Stimulated activated CD4-positive, alpha-beta T cell treated with anti-CD3 and anti-CD28 coated beads, Interleukin-1b, Interleukin-23, amount 100 ng/mL, for 1 hour (primary cell): ENCODE measurements at places on chromosomes 4 and X.

- no peak for DNase-seq
These were observed 440.4 kb downstream of the SPRY1 start for GRCh38 chr4:123836851-123837595.

GRCh38 chr4:147755561-147756295 is 23.8 kb downstream of the ARHGAP10 start:
- no peak for DNase-seq

DNA sequence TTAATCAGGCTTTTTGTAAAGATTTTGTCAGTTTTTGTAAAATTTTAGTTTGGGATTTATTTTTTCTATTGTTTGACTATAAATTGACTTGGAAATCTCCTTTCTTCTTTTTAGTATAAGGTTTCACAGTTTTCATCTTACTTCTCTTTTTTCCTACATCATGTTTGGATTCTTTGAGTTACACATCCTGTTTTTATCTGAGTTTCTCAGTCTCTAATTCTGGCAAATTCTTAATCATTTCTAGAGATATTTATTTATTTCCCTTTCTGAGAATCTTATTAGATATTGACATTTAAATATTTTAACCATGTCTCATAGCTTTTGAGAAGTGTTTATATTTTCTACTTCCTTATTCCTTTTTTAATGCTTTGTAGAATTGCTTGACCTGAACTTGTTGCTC is 20.7 kb downstream of the USP53 start:
- DNase-seq, result no peak

DNA sequence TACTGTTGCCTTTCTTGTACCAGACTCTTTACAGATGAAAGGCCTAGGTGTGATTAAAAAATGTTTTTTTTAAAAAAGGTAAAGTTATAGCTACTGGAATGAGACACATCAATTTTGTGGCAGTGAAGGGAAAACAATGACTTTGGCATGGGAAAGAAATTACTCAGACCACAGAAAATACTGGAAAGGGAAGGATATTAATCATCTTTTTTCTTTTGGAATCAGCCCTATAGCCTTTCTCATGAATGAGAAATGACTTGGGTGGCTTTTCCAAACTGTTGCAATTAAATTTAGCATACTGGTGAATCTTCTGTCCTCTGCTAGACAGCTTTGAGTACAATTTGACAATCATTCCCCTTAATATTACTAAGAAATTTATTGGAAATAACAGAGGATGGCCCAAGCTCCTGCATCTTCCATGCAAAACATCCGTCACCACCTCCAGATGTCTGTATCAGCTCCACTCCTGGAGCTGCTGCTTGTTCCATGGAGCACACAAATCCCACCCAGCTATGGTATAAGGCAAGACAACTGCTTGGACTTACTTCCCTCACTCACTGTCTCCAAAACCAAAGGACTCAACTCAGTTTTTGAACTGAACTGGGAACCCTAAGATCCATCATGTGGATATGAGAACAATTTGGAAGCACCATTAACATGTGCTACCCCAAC is 97.6 kb upstream of the ARSJ start:
- no peak for DNase-seq

GRCh38 chr4:123477711-123478209 is 81.2 kb downstream of the SPRY1 start:
- no peak for DNase-seq

GRCh38 chr4:29423836-29424721 is 1296.1 kb upstream of the PCDH7 start:
- DNase-seq, result no peak

- no peak for DNase-seq
These were observed 3.4 kb upstream of the USP53 start for GRCh38 chr4:119209077-119209476.

DNA sequence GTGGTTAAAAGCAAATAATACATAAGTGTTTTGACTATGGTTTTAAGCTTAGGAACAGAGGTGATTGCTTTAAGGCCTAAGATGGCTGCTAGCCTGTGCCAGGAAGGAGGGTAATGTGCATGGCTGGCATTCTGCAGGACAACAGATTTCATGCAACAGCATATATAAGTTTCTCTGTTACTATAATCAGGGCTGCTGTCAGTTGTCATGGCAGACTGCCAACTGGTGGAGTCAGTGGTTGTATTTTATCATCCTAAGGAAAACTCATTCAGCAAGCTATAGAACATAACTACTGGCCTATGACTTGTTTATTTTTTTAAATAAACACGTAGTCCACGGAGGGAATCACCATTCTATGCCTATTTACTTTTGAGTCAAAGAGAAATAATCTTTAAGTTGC is 77.7 kb upstream of the DCAF8L1 start:
- no peak for DNase-seq

DNA sequence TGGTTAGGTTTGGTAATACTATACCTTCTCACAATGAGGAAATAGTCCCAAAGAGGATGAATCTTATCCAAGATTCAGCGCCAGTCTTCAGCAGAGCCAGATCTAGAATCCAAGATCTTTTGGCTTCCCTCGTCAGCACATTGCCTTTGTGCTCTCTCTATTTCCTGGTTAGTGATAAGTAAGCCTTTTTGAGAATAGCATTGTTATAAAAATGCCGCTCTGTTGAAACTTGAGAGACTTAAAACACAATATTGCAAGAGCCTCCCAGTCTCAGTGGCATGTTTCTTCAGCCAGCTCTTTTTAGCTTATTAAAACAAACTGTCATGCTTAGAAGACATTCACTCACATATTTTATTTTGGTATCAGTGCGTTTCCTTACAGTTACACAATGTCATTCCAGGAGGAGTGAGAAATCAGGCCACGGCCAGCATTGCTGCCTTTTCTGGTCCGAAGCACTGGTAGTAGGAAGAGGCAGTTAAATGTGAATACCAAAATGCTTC is 141.4 kb downstream of the KLHL8 start:
- DNase-seq, result no peak
